ENCODE measurements at places on chromosomes 11 and 22.

DNA sequence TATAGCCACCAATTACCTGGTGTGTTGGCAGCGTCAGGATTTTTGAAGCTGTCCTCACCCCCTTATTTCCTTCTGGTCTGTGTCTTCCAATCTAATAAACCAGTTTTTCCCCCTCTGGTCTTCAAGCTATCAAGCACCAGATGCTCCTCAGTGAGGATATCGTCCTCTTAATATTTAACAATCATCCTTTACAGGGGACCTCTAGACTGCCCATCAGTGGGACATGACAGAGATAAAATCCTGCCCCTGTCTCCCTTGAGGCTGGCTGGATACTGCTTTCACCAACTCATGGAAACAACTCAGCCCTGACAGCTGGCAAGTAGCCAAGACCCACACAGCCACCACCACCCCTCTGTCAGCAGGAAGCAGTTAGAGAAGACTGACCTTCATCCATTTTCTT is 421.0 kb upstream of the API5 start:
- no peaks in the 10 kb centered on the region for H3K36me3 ChIP-seq
- no peak overlapping the region for H3K27ac ChIP-seq
- DNase-seq = no peak
- no peaks in the 10 kb centered on the region for H3K27me3 ChIP-seq
- no peaks in the 10 kb centered on the region for H3K4me1 ChIP-seq

DNA sequence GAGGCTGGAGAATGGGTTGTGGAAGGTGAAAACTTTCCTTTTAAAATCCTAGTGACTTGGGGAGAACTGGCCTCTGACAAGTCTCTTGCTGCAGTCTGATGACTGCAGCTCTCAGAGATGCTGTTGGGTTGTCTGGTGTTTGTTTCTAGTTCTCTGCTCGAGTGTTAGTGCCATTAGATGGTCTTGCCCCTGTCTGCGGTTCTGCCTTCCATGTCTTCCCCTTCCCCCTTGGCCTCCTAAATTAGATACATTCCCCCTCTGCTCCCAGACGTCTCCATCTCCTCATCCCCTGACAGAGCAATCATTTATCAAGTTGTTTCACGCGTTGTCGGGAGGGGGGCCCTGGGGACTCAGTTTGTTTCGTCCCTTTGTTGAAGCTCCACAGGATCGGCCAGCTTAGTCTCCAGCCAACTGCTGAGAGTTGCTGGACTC is 67.7 kb downstream of the CECR2 start:
- no peak overlapping the region for H3K27ac ChIP-seq
- no peak for DNase-seq
- H3K4me3 ChIP-seq = no peak overlapping the region
- H3K4me1 ChIP-seq = no peaks in the 10 kb centered on the region
- H3K36me3 ChIP-seq = no peaks in the 10 kb centered on the region
- H3K27me3 ChIP-seq = no peaks in the 10 kb centered on the region

DNA sequence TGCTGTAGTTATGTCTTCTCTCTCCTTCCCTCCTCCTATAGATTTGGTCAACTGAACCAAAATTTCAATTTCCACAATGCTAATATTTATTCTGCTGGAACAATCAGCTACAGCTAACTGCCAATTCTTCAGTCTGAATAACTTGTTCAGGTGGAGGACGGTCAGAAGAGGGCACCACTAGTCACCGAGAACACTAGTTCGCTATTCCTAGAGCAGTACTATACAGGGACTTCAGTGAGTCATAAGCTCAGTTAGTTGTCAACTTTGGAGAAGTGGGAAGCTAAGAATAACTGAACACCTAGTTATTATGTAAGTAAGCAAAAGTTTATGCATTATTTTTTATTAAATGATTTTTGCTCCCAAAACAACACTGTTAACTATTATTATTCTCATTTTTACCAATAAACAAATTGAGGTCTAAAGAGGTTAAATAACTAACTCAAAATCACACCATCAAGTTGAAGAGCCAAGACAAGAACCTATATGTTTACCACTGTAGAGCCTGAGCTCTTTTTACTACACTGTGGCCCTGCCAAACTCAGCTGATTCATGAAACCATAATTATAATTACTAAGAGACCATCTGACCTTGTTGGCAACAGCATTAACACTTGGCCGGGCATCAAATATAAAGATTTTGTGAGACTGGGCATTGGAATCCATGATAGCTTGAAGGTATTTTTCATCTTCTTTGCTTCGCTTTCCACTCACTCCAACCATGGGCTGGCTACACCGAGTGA is 59.0 kb downstream of the CEP57 start:
- no peaks in the 10 kb centered on the region for H3K27me3 ChIP-seq
- H3K4me3 ChIP-seq = no peak overlapping the region
- no peaks in the 10 kb centered on the region for H3K4me1 ChIP-seq
- H3K27ac ChIP-seq = no peak overlapping the region
- no peak for DNase-seq
- H3K36me3 ChIP-seq = peaks cover 7% of the 10 kb centered on the region

DNA sequence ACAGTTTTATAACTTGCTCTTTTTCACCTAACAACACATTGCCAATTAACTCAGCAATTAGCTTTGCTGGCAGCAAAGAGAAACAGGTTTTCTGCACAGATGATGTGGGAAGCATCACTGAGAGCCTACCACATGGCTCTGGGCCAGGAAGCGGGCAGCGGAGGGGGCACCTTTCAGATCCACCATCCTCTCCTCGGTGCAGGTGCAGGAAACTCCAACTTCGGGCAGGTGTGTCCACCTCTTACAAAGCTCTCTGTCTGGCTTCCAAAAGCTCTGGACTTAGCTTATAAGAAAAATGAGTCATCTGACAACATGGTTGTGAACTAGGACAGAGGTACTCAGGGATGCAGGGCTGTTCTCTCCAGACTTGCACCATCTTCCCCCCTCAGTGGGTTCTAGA is 77.0 kb downstream of the RPS6KA4 start:
- H3K27me3 ChIP-seq = no peaks in the 10 kb centered on the region
- H3K4me3 ChIP-seq = no peak overlapping the region
- DNase-seq = no peak
- no peak overlapping the region for H3K27ac ChIP-seq

GRCh38 chr22:43448048-43448447 is 36.2 kb downstream of the MPPED1 start:
- no peaks in the 10 kb centered on the region for H3K36me3 ChIP-seq
- no peaks in the 10 kb centered on the region for H3K27me3 ChIP-seq
- no peak overlapping the region for H3K27ac ChIP-seq
- H3K4me1 ChIP-seq = no peaks in the 10 kb centered on the region
- DNase-seq = no peak

DNA sequence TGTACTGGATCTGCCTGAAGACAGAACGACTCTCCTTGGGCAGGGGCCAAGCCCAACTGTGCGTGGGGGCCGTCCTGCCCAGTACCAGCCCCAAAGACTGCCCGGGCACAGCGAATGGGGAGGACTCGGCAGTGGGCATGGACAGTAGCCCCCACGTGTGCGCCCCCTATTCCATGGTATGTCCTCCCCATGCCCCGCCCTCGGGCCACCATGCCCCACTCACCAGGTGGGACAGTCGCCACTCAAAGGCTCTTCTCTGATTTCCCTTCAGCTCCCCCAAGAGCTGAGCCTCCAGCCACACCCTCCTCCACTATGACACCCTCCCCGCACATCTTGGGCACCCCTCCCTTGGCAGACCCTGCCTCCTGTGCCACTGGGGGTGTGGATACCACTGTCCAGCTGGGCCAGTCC is 43.5 kb downstream of the GNB1L start:
- H3K27me3 ChIP-seq = no peaks in the 10 kb centered on the region
- H3K4me3 ChIP-seq = no peak overlapping the region
- no peaks in the 10 kb centered on the region for H3K36me3 ChIP-seq
- peaks cover 8% of the 10 kb centered on the region for H3K4me1 ChIP-seq
- H3K27ac ChIP-seq = no peak overlapping the region

DNA sequence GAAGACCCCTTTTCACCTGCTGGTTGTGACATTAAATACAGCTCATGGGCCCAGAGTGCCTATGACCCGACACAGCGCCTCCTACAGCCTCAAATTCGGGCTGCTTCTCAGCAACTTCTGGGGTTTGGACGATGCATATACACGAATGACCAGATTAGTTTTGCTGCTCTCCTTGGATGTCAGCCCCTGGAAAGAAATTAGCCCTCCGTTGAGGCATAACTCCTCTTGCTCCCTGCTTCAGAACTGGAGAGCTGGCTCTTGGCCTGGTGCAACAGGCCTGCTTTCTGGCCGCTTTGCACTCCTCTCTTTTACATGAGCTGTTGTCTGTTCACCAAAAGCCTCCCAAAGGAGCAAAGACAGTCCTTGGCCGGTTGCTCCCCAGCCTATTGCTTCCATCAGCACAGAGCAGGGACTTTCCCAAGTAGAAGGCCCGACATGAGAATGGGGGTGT is 3.3 kb downstream of the TECTA start:
- H3K27ac ChIP-seq = no peak overlapping the region
- H3K27me3 ChIP-seq = no peaks in the 10 kb centered on the region
- no peaks in the 10 kb centered on the region for H3K4me1 ChIP-seq
- no peak for DNase-seq

- no peak overlapping the region for H3K4me3 ChIP-seq
- no peaks in the 10 kb centered on the region for H3K4me1 ChIP-seq
- no peak for DNase-seq
- H3K27ac ChIP-seq = no peak overlapping the region
- H3K27me3 ChIP-seq = no peaks in the 10 kb centered on the region
These were observed 85.4 kb upstream of the TOP3B start for GRCh38 chr22:22068025-22068424.

DNA sequence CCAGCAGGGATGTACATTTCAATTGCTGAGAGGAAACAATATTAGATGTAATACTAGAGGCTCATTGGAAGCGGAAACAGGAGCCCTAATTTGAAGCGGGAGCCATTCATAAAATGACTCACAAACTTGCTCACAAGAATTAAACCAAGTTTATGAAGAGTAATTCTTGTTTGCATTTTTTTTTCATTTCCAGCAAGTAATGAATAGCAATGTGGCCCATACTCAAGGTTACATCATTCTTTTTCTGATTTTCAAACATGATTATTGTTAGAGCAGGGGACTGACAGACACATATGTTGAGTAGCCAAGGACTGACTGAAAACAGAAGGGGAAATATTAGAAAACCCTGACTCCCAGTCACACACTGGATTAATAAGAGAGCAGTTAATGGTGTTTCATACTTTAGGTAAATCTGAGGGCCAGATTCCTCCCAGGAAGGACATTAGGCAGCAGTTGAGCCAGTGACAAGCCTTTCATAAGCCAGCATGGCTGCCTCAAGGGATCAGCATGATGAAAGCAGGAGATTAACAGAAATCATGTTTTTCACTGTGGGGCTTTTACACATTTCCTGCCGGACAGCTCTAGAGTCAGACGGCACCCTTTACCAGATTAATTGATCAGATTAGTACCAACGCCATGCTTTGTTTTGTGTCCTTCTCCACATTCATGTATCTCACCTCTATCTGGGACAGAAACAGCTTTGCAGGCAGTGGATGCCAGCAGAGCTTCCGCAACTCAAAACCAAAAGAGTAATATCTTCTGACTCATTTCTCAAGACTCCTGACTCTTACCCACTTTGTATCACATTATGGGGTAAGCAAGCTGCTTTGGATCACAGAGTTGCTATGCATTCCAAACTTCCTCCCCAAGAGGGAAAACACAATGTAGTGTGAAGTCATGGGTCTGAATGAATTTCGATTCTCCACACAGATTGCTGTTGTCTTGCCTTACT is 831.6 kb downstream of the KCNA4 start:
- DNase-seq = no peak
- no peaks in the 10 kb centered on the region for H3K36me3 ChIP-seq
- no peaks in the 10 kb centered on the region for H3K27me3 ChIP-seq
- H3K27ac ChIP-seq = no peak overlapping the region

DNA sequence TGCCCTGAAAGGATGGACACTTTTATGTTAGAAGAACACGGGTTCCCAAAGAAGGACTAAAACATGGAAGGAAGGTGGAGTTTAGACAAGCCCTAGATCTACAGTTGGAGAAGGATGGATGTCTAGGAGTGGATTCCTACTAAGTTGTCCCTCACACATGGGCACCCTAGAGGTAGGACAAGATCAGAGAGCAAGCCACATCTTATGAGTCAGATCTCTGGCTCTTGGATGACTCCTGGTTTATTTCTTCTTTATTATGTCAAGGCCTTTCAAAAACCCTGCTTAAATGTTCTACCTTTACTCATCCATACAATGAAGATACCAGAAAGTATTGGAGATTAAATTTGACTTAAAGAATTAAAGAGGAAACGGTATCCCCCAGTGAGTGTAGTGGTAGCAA is 34.4 kb downstream of the PRCP start:
- no peak overlapping the region for H3K27ac ChIP-seq
- no peak for DNase-seq
- no peaks in the 10 kb centered on the region for H3K4me1 ChIP-seq
- no peaks in the 10 kb centered on the region for H3K36me3 ChIP-seq
- no peak overlapping the region for H3K4me3 ChIP-seq

- no peaks in the 10 kb centered on the region for H3K36me3 ChIP-seq
- H3K27me3 ChIP-seq = no peaks in the 10 kb centered on the region
- no peak overlapping the region for H3K4me3 ChIP-seq
These were observed 6.4 kb downstream of the RAPSN start for GRCh38 chr11:47442514-47442913.

GRCh38 chr11:124748481-124749343 is 3.3 kb downstream of the VSIG2 start:
- no peaks in the 10 kb centered on the region for H3K36me3 ChIP-seq
- peaks cover 9% of the 10 kb centered on the region for H3K4me1 ChIP-seq
- no peak for DNase-seq
- no peak overlapping the region for H3K27ac ChIP-seq

DNA sequence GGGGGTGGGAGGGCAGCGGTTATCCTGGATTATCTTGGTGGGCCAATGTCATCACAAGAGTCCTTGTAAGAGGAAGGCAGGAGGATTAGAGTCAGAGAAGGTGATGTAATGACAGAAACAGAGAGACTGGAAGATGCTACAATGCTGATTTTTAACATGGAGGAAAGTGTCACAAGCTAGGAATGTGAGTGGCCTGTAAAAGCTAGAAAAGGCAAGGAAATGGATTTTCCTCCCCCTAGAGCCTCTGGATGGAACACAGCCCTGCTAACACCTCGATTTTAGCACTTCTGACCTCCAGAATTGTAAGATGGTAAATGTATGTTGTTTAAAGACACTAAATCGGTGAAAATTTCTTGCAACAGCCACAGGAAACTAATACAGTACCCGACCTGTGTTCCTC is 109.3 kb downstream of the MN1 start:
- no peak overlapping the region for H3K4me3 ChIP-seq
- H3K36me3 ChIP-seq = no peaks in the 10 kb centered on the region

Measured in CD8-positive, alpha-beta memory T cell (primary cell).